ENCODE measurements at places on chromosomes 1 and 21.

DNA sequence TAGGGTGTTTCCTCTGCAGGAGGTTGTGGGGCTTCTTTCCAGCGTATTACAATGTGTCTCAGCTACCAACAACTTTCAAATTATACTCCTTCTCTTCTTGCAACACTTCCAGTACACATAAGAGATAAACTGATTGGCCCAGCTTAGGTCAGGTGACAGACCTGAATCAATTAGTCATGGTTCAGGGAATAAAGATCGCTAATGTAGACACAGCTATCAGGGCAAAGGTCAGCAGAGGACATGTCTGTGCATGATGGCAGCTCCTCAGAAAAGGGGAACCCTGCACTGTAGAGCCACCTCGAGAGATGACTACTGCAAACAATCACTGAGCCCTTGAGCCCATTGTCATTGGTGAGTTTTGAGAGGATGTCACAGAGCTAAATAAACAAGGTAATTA, 36.8 kb upstream of the PKN2 start:
- no peak for DNase-seq

GRCh38 chr1:155339515-155340097, 18.9 kb downstream of the RUSC1 start:
- DNase-seq = no peak

GRCh38 chr1:17957588-17958267, 149.9 kb upstream of the IGSF21 start:
- DNase-seq = no peak

- no peak for DNase-seq
These were observed 28.4 kb upstream of the TMEM125 start for GRCh38 chr1:43241413-43241836.

DNA sequence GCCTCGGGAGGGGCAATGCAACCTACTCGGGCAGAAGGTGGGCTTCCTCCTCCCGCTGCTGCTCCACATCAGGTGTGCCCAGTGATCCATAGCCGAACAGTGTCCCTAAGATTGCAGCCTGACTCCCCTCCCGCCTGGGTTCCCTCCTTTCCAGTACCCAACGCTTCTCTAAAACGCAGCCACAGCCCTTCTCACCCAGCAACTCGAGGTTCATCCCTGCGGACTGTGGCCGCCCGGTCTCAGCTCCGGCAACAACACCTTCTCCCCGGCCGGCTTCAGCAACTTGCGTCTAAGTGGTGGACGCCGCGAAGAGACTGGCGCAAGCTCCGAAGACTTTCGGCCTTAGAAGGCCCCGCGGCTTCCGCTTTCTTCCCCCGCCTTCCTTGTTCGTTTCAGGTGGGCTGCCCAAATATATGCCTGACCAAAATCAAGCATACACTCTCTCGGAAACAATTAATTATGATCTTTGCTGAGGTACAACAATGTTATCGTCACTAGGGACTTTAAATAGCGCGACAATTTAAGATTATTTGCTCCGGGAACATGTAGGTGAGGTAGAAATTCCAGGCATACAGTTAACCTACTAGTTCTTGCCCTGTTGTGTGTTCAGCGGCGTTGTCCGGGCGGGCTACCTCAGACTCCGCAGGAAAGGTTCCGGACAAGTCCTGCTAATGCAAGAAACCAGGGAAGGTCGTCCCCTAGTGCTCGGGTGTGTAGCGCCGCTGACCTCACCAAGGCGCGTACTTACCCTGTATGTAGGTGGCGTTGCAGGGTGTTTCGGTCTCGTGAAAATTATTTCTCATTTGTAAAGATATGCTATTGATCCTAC, at the start of gene RBBP5:
TSS of gene RBBP5 (minus strand) at position 319 of the 829 bp plus-strand sequence. CDS start at position 214, 105 bp downstream.
- peak; percentile 91 for DNase-seq

- DNase-seq = no peak
These were observed 111.6 kb downstream of the ZNF281 start for GRCh38 chr1:200298242-200298641.

GRCh38 chr21:36552434-36552785, 72.5 kb upstream of the CLDN14 start:
- no peak for DNase-seq

DNA sequence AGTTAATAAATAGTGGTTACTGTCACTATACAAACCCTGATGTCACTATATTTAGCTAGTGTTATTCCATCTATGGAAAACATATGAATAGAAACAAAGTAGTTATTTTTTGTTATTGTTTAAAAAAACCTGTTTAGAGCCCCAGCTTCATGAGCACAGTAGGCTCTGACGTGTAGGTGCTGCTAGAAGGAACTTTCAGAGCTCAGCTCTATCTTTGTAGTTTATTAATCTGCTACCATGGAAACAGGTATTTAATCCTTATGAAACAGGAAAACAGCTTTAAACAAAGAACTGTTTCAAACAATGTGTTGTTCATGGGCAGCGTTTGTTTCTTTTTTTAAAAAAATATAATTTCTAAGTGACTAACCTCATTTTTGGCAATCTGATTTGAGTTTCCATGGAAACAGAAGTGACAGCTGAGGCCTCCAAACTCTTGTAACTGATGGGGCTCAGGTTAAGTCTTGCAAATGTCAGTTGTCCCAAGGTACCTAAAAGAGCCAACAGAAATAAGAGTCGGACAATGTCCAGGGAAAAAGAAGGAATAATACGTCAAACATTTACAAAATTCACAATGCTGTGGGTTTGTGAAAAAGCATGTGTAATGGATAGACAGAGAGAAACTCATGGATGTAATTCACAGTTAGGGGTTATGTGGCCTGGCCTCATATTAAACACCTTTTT, 162.0 kb upstream of the C21orf91 start:
- no peak for DNase-seq

- DNase-seq = peak; percentile 23
These were observed at the start of gene PTGER3 for GRCh38 chr1:71047635-71048607. TSS of gene PTGER3 (minus strand) at chr1:71047816. CDS start at chr1:71047577, 239 bp downstream.

DNA sequence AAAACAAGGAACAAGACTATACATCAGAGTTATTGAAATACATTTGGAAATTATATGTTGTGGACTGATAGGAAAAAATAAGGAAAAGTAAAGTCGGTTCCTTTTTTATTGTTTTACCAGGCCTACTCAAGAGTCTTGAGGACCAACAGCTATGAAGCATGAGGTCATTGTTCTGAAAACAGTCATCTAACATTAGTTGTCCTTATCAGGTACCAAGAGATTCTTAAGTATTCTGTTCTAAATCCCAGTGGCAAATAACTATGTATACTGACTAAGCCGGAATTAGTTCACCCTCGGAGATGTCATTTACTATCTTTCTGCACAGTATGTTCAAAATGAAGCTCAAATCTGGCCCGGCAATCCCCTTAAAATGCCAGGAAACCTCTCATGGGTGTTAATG, 585 bp downstream of the ADGRL4 start:
- DNase-seq = no peak

- no peak for DNase-seq
These were observed 14.1 kb upstream of the HMGCS2 start for GRCh38 chr1:119782631-119783325.

GRCh38 chr1:101040666-101041065, 15.1 kb upstream of the DPH5 start:
- DNase-seq = no peak

DNA sequence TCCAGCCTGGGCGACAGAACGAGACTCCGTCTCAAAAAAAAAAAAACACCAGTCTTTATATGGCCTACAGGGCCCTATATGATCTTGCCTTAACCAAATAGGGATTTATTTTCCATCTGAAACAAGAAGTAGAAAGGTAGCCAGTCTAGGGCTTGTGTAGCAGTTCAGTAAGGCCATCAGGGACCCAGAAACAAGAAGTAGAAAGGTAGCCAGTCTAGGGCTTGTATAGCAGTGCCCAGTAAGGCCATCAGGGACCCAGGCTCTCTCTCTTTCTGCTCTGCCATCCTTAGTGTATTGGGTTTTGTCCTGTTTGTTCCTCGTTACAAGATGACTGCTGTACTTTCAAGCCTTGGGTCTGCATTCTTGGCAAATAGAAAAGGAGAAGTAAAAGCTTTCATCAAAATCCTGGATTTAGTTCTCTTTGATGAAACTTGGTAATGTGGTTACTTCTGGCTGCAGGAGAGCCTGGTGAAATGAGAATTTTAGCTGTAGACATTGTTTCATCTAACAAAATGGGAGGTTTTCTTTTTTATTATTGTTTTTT, 46.1 kb downstream of the PKN2 start:
- no peak for DNase-seq

DNA sequence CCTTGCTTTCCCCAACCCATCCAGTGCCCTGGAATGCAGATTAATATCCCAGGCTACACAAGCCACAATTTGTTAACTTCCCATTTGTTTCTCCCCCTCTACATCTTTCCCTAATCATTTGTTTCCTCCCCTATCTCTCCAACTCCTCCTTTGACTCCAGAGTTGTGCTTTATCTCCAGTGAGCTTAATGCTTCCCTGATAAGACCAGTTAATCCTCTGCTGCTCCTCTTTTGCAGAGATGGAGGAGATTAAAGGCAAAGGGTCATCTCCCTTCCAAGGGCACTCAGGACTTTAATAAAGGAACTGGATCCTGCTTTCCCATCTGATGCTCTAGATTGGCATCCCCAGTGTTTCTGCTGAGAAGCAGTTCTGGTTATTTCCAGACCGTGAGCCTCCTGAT, 7.1 kb downstream of the FAM78B start:
- no peak for DNase-seq

GRCh38 chr1:1426496-1427105, 5.5 kb upstream of the ANKRD65 start:
- DNase-seq = no peak

DNA sequence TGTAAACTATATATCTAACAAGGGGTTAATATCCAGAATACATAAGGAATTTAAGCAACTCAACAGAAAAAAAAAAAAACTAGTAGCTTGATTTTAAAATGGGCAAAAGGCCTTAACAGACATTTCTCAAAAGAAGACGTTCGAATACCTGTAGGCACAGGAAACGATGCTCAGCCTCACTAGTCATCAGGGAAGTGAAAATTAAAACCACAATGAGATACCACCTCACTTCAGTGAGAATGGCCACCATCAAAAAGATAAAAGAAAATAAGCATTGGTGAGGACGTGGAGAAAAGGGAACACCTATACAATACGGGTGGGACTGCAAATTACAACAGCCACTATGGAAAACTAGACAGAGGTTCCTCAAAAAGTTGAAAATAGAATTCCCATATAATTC, 37.3 kb downstream of the NPHP4 start:
- DNase-seq = no peak

DNA sequence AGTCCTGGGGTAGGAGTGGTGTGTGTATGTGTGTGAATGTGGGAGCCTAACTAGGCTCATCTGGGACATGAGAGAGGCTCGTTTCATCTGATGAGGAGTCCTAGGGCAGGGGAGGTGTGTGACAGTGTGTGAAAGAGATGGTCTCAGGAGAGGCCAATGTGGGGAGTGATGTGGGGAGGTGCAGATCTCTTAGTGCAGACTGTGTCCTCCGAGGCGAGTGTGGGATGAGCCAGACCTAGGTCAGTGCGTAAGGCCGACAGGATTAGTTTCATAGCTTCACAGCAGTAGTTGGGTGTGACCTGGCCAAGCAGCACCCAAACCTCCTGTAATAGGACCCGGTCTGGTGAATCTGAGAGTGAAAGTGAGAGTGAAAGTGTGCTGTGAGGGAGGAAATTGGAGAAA, 94.7 kb downstream of the LIPI start:
- no peak for DNase-seq

DNA sequence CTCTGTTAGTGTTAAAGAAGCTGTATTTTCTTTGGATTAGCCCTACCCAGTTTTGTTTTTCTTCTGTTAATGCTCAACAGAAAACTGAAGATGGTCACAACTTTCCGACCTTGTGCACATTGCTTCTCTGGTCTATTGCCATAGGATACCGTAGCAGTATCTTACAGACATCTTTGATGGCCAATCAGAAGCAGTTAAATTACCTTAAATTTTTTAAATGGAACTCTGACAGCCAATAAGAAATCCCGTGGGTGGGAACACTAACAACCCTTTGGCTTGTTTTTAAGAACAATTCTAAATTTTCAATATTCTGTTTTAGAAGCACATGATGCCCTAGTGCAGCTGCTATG, 17.2 kb downstream of the NFYC start:
- DNase-seq = no peak

DNA sequence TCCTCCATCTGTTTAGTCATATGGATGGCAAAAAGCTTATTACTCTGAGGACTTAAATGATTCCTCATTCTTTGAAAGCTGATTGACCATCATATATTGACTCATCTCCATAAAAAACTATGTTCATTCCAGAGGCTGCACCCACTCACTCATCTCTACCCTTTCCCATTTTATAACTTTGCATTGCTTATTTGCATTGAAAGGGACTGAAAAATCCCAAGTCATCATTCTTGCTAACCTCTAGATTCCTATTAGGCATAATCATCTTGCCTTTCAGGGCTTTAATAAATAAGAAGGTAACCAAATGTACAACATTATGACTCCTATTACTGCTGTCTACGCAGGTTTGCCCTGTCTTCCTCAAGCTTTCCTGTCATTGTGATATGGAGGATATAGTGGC, 1180.3 kb upstream of the B3GALT2 start:
- DNase-seq = no peak

DNA sequence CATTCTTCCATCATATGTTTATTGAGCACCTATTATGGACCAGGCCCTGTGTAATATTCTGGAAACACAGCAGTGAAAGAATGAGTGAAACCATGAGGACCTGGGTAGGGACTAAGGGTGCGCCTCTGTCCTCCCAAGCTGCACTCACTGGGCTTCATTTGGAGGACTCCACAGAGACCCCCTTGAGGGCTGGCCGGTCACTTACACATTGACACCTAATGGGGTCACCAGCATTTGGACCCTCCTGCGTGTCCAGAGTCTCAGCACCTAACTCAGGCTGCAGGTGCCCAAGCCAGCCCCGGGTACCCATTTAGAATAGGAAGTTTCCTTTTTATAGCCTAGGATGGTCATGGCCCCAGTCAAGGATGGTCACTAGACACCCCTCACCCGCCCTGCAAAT, 2.8 kb upstream of the FNDC5 start:
- no peak for DNase-seq

DNA sequence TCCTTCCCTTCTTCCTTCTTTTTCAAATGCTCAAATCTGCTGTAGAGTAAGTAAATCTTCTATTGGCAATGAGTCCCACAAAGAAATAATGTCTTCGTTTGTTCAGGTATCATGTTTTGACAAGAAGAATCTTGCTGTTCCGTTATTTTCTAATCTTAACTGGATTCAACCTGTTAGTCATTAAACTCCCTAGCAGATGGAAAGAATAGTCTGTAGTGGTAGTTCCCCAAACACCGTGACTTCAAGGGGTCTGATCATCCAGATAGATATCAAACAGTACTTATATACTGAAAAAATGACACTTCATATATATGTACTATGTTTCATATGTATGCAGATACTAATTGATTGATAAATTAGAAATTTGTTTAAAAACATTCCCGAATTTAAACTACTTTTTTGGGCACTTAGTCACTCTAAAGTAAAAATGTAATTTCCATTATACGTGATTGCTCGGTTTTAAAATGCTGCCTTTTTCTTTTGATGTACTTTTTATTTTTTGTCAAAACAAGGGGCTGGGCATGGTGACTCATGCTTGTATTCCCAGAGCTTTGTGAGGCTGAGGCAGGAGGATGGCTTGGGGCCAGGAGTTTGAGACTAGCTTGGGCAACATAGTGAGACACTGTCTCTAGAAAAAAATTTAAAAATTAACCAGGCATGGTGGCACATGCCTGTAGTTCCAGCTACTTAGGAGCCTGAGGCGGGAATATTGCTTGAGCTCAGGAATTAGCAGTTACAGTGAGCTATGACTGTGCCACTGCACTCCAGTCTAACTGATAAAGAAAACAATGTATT, 335.7 kb upstream of the SNX7 start:
- DNase-seq = no peak

Data from activated T-cell treated with anti-CD3 and anti-CD28 coated beads for 24 hours (primary cell).